Activated naive CD4-positive, alpha-beta T cell (primary cell): ENCODE measurements at places on chromosomes 11 and 22.

DNA sequence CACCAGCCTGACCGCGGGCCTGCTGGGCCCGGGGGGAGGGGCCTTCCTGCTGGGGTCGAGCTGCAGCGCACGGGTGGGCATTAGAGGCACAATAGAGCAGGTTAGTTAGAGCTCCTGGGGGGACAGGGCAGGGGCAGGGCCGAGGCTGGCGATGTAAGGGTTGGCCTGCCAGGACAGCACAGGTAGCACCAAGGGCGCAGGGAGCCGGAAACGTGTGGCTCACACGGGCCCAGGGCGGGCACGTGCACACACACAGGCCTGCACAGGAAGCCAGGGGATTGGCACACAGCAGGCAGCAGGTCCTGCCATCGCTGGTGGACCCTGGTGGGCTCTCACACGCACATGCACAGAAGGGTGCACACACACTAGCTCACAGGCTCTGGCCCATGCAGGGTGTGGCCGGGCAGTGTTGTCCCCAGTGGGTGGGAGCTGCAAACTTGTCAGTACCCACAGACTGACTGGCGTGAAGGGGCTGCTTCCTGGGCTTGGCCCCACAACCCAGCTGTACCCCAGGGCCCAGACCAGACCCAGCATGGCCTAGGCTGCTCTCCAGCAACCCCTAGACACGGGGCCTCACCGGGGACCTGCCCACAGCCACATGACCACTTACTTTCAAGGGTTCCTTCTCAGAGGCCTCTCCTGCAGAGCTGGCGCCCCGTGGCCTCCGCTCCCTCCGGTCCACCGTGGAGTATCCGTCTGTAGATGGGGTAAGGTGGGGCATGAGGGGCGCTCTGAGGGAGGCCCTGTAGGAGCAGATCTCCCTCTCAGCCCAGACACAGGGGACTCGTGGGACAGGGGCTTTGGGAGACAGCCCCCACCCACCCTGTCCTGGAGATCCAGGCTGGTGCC lies 29.9 kb upstream of the TXNRD2 start:
- DNase-seq, result peak; percentile 8

GRCh38 chr11:94780432-94780831 lies 12.3 kb downstream of the AMOTL1 start:
- DNase-seq, result no peak

DNA sequence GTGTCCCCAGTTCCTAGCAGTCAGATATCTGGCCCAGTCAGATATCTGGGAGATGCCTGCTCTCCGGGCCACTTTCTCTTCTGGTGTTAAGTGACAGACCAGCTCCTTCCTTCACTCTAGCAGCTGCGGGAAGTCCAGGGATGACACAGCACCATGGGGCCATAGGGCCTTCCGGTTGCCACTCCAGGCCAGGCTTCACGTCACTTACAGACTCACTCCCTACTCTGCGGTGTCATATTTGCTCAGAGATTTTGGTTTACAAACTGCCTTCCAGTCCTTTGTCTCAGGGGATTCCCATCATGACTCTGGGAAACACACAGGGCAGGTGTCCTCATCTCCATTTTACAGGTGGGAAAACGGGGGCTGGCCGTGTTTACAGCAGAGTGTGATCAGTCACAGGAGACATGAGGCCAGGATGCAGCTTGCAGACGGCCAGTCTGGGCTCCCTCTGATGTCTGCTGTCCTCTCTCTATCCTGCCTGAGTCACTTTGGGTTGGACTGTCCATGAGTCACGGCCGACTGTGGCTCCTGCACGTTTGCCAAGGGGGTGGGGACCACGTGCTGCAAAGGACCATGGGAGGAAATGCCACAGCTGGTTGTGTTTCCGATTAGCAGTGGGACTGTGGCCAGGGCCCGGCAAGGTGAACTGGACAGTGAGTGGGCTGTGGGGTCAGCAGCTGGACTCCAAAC lies 8.2 kb upstream of the TBC1D22A start:
- DNase-seq, result no peak

GRCh38 chr11:83255366-83255765 lies 30.8 kb downstream of the CCDC90B start:
- no peak for DNase-seq

DNA sequence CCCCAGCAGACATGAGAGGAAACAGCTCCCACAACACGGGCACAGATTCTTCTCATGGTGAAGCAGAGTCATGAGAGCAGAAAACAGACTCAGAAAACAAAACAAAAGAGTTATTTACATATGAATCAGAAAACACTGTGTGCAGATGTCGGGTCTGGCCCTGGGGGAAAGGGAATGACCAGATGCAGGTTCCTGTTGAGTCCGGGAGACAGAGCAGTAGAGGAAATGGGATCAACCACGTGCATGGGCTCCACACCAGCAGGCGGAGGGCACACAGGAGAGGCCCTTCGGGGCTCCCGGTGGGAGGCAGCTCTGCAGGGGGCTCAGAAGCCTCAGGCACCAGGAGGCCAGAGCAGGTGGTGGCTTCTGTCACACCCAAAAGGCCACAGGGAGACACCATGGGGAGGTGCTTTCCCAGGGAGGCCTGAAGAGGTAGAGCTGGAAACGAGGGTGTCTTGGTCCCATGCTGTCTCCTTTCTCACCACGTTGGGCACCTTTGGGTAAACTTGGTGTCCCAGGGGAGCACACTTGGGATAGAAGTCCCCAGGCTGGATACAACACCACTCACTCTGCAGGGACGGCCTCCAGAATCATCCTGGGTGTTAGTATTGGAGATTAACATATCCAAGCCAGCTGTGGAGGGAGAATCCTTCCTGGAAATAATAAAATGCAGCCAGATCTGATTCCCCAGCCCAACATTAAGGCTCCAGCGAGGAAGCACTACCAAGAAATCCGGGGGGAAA lies 764.7 kb downstream of the BRD1 start:
- no peak for DNase-seq

DNA sequence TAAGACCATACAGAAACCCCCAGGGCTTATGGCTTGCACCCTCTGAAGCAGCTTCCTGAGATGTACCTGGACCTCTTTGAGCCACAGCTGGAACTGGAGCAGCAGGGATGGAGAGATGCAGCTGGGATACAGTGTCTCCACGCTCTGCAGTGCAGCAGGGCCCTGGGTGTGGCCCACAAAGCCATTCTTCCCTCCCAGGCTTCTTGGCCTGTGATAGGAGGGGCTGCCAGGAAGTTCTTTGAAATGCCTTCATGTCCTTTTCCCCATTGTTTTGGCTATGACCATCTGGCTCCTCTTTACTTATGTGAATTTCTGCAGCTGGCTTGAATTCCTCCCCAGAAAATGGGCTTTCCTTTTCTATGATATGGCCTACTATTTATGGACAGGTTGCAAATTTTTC lies 37.1 kb upstream of the RAB38 start:
- DNase-seq, result no peak

DNA sequence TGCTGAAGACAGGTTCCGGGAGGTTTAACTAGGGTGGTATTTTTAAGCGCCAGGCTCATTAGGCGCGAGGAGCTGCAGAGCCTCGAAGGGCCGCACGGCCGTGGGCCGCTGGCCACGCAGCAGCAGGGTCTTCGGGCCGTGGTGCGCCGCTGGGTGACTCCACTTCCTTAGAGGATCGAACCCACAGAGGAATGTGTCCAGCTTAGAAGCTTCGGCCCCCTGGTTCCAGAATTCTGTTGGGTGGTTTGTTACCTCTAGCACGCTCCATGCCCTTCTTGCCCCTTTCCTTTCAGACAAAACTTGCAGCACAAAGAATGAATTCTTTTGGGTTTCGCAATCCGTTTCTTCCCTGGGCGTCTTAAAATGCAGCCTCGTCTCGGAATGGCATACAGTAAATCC lies 773 bp upstream of the PATL1 start:
- no peak for DNase-seq

DNA sequence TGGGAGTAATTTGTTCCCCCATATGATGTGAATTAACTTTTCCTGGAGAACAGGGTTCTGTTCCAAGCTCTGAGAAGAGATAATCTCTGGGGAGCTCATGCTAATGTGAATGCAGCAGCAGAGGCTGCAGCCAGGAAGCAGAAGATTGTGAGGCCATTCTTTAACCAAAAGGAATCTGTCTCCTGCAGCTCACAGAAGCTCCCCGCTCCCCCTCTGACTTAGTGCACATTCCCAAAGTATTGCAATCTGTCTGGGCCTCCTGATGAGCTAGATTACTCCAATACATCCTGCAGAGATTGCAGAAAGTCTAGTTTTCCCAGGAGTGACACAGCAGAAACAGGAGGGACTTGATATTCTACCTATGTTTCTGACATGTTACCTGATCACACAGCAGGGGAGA lies 420.6 kb upstream of the FAT3 start:
- no peak for DNase-seq

DNA sequence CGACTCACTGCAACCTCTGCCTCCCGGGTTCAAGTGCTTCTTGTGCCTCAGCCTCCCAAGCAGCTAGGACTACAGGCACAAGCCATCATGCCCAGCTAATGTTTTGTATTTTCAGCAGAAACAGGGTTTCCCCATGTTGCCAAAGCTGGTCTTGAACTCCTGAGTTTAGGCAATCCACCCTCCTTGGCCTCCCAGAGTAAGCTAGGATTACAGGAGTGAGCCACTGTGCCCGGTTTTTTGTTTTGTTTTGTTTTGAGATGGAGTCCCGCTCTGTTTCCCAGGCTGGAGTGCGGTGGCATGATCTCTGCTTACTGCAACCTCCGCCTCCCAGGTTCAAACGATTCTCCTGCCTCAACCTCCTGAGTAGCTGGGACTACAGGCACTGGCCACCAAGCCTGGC lies 41.0 kb downstream of the CELF1 start:
- no peak for DNase-seq

DNA sequence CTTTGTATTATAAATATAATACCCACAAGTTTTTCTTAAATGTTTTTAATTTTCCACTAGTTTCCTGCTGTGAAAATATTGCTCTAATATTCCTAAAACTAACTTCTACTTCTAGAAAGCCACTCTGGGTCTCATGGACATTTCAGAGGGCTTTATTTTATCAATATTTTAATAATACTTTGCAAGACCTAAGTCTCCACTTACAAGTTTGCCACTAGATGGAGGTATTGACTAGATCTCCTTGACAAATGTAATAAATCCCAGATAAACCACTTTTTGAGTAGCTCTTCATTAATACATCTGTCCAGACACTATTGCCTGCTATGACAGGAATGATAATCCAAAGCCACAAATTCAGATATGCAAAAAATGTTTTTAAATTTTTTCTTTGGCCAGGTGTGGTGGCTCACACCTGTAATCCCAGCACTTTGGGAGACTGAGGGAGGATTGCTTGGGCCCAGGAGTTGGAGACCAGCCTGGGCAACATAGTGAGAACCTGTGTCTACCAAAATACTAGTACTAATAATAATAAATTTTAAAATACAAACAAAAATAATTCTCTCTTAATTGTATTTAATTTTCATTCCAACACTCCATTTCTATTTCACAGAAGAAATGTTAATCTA lies 3.5 kb upstream of the ACAT1 start:
- no peak for DNase-seq

DNA sequence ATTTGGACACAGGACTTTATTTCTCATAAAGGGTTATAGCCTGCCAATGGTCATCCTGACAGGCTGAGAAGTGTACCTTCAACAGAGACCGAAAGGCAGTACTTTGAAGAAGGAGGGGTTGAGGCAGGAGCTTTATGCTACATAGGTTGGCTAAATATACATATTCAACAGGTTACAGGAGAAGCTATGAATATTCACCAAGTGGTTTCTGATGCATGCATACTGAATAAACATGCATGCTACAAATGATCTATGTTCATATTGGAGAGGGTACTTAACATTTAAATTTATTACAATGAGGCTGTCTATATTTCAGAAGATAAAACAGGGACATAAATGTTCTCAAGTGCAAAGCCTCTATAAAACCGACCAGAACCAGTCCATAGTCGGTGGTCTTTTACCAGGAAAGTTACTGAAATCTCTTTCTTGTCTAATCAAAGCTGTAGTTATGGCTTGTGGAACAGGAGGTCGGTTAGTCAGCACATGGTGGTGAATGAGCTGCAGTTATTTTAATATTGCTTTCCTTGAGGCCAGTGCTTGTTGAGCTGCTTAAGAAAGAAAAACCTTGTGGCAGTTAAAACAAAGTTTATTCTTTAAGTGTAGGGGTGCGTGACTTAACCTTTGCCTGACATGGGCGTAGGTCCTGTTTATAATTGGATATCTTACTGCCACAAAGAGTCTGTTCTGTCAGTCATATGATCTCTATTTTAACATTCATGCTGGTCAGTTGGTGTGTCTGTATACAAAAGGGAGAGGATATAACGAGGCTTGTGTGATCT lies 19.5 kb downstream of the CNTF start:
- DNase-seq, result no peak

DNA sequence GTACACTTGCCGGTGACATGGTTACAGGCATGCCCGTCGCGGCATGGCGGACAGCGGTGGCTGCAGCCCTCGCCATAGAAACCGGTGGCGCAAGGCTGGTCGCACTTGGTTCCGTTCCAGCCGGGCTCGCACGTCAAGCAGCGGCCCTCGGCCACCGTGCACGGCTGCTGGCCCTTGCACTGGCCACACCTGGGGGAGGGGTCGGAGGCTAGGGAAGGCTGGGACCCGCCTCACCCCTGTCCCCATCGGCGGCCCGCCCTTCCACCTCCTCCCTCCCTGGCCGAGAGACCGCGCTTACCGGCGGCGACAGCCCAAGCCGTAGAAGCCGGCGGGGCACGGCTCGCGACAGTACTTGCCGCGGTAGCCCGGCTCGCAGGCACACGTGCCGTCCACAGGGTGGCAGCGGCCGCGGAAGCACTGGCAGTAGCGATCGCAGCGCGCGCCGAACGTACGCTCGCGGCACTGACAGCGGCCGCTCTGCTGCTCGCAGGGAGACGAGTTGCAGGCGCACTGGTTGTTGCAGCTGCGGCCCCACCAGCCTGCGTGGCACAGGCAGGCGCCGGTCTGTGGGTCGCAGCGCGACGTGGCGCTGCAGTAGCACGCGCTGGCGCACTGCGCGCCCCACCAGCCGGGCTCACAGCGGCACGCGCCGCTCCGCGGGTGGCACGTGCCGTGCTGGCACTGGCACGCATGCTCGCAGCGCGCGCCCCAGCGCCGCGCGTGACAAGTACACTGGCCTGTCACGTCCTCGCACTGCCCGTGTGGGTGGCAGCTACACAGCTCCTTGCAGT lies 6.7 kb downstream of the SCARF2 start:
- DNase-seq, result no peak

DNA sequence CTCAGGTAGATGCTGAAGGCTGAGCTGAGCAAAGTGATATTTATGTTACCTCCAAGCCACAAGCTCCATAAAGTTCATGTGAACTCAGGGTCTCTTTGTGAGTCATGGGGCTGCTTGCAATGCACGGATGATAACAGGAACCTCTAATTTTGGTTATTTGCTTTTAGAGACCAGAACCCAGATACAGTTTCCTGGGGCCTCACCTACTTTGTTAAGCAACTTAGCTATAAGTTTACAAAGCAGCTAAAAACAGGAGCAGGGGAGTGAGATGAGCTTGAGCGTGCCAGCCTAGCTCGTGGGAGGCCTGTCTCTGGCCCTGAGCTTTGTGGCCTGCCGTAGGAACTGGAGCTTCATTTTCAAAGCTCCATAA lies 29.2 kb downstream of the SREBF2 start:
- DNase-seq, result no peak

- no peak for DNase-seq
Measured at GRCh38 chr11:122951211-122951610, 30.4 kb downstream of the BSX start.

- no peak for DNase-seq
Measured at GRCh38 chr11:16607675-16608644, 130.5 kb upstream of the C11orf58 start.

GRCh38 chr11:1741741-1742140 lies 8.7 kb downstream of the IFITM10 start:
- no peak for DNase-seq
